Stimulated activated CD4-positive, alpha-beta T cell treated with anti-CD3 and anti-CD28 coated beads, Interleukin-4, amount 100 ng/mL, for 24 hours (primary cell): ENCODE measurements at places on chromosomes 4 and X.

DNA sequence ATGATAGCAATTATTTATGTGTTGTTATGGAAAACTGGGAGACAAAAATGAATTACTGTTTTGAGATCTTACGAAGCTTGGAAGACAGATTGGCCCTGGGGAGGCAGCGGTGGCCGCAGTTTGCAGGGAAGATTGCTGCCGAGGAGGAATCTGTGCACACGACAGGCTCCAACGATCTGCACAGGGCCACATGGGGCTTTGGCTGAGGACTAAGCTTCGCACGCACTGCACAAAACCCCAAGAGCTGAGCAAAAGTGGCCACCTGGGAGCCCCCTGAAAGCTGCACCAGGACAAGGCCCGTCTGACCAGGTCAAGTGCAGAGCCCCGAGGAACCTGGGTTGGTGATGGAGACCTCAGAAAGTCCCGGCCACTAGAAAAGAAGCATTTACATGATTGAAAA, 5.2 kb upstream of the PDE6B start:
- no peak for DNase-seq

GRCh38 chr4:119865789-119866188, 200.9 kb downstream of the MAD2L1 start:
- DNase-seq: no peak

- no peak for DNase-seq
Observed at GRCh38 chr4:52638717-52639116, 20.4 kb downstream of the USP46 start.

DNA sequence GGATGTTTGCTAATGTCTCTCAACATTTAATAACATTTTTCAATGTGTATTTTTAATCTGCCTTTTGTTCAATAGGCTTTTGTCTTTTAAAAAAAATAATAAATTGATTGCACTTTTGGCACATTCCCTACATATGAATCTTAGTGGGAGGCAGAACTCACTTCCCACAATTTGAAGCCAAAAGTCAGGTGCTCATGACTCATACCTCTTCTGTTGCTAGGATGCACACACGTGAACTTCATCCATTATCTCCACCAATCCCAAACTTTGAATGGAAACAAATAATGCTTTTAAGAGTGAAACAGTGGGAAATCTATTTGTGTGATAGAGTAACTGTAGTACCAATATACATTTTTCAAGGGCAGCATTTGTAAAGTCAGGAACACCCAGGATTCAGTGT, 260.5 kb downstream of the IQCM start:
- no peak for DNase-seq

- DNase-seq: no peak
Observed at GRCh38 chrX:12360986-12361598, 222.8 kb downstream of the FRMPD4 start.

DNA sequence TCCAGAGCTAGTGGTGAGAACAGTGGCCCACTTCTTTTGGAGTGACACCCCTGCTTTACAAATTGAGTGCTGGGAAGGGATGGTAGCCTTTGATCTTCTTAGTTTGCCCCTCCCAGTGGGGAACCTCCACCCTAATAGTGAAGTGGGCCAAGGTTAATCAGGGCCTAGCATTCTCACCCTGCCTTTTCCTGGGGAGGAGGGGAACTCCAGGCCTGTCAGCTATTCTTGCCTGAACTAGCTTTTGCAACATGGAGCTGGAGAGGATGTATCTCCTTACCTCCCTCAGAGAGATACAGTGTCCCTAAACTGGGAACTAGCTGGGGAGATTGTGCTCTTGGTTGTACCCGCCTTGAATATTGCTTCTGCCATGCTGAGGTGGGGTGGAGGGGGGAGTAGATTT, 20.6 kb downstream of the PHKA1 start:
- DNase-seq: no peak

- DNase-seq: no peak
Observed at GRCh38 chr4:139419388-139419914, 34.5 kb upstream of the RAB33B start.

- DNase-seq: no peak
Observed at GRCh38 chr4:161356351-161356750, 807.4 kb downstream of the FSTL5 start.

GRCh38 chr4:48566034-48566384, 76.0 kb downstream of the ZAR1 start:
- no peak for DNase-seq

DNA sequence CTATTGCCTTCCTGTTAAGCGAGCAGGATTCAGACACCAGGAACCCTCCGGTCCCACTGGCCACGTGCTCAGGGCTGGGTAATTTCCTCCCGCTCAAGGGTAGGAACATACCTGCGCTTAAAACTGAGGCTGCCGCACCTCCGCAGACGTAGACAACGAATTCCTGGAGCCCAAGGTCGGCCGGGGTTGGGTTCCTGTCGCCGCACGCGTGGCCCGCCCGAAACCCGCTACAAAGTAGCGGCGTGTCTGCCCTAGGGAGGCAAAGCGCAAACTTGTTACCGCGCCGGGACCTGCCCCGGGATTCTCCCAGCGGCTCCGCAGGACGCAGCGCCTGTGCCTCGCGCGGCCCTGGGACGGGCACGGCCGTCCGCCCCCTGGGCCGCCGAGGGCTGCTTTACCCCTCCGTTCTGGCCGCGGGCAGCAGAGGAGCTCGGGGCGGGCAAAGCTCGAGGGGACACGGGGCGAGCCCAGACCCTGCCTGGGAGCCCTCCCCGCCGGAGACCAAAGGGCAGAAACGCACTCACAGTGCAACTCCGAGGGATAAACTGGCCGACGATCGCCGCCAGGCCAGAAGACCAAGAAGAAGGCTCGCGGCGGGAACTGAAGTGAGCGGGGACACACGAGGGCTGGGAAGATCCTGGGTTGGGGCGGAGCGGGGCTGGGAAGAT, at the start of gene ERVMER34-1:
ERVMER34-1 (minus strand) TSS at position 607 of the 668 bp plus-strand sequence. CDS start 5,905 bp downstream, outside the sequence.
- no peak for DNase-seq
